ENCODE measurements at places on chromosomes 4 and X.

- no peak for DNase-seq
Measured at GRCh38 chrX:139642241-139642927, 65.6 kb downstream of the MCF2 start.

- no peak for DNase-seq
Measured at GRCh38 chr4:128528793-128529553, 241.4 kb upstream of the PGRMC2 start.

DNA sequence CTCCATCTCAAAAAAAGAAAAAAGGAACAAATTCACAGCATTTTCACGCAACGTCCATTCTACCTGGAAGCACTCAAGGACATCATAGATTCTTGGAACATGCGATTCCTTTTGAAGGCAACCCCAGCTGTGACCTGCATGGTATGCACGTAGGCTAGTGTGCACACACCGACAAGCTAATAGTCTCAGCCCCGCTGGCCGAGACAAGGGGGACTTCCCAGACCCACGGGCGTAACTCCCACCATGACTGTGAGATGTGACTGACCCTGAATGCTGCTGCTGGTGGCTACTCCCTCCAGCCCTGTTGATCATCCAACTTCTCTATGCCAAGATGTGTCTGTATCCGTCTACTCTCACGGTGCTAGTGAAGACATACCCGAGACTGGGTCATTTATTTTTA lies 78.3 kb downstream of the CRLF2 start:
- DNase-seq: no peak

- DNase-seq: no peak
Measured at GRCh38 chr4:15400981-15401671, 26.7 kb upstream of the C1QTNF7 start.

DNA sequence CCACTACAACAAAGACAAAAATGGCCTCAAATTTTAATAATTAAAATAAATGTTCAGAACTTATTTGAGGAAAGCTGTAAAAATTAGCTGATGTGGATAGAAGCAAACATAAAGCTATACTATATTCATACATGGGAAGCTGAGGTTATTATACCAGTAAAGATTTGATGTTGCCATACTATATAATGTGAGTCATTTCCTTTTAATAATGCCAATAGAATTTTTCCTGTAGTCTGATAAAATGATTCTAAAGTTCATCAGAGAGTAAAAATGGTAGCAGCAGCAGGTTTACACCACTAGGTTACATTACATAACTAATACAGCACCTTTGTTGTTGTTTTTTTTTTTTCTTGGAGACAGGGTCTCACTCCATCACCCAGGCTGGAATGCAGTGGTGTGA lies 45.5 kb upstream of the CYP2U1 start:
- DNase-seq: no peak

DNA sequence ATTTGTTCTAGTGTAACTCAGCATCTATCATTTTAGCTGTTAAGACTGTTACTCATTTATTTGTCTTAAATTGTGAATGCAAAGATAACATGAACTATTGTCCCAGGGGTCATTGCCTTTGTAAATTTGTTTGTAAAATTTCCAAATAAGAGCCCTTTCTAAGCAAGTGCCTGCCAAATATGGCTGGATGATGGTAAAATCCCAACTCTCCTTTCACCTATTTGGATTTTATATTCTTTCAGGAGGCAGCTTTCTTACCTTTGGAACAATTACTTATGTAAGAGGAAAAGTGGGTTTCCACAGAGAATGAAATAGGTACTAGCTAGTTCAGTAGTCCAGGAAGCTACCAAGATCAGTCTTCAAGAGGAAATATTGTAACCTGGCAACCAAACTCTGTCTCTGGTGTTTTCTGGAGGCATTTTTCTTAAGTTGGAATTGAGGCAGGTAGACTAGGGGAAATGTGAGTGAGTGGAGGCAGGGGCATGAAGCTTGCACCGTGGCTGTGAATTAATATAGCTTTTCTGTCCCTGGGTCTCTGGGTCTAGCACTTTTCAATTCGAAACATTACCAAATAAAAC lies 363.0 kb upstream of the ZCCHC13 start:
- no peak for DNase-seq

GRCh38 chrX:77167993-77168392 lies 279.2 kb upstream of the FGF16 start:
- DNase-seq: no peak

- DNase-seq: no peak
Measured at GRCh38 chr4:165088366-165088765, 24.3 kb downstream of the TMEM192 start.

DNA sequence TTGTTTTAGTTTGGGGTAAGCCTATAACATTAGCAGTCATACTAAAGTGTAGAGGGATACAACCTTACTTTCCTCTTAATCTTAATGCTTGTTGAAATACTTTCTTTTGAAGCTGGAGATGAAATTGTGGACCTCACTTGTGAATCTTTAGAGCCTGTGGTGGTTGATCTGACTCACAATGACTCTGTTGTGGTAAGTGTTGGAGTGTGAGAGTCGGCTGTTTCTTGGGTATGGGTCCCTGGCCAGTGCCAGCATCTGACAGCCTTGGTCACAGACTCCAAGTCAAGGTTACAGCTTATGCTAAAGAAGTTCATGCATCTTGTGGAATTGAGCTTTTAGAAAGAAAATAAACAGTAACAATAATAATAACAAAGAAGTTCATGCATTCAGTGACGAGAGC lies 31.6 kb downstream of the RNF4 start:
- no peak for DNase-seq

GRCh38 chr4:145345401-145345800 lies 136.3 kb upstream of the SMAD1 start:
- no peak for DNase-seq

DNA sequence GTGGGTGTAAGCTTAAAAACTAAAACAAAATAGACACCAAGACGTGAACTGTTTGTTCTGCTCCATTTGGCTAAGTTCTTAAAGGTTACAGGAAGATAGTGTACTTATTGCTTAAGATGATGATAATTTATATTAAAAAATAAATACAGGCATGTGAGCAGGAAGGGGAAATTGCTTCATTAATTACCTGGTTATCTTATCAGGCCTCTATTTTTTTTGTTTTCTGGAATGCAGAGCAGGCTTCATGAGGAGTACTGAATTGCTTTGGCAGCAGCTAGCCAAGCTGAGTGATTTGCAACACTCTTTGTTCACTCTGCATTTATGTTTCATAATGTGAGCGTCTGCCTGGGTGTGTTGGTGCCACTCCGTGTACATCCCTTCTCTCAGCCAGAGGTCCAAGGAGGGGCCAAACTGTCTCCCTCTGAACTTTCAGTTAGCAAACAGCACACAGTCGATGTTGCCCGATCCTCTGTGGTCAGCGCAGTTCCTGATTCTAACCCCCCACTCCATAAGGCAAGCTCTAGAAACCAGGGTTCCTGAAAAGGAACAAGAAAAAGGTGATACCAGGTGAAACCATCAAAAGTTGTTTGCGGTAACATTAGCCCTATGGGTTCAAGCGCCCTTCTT lies 348.2 kb downstream of the SPRY1 start:
- no peak for DNase-seq

GRCh38 chrX:133214301-133214700 lies 3.9 kb downstream of the TFDP3 start:
- DNase-seq: no peak

DNA sequence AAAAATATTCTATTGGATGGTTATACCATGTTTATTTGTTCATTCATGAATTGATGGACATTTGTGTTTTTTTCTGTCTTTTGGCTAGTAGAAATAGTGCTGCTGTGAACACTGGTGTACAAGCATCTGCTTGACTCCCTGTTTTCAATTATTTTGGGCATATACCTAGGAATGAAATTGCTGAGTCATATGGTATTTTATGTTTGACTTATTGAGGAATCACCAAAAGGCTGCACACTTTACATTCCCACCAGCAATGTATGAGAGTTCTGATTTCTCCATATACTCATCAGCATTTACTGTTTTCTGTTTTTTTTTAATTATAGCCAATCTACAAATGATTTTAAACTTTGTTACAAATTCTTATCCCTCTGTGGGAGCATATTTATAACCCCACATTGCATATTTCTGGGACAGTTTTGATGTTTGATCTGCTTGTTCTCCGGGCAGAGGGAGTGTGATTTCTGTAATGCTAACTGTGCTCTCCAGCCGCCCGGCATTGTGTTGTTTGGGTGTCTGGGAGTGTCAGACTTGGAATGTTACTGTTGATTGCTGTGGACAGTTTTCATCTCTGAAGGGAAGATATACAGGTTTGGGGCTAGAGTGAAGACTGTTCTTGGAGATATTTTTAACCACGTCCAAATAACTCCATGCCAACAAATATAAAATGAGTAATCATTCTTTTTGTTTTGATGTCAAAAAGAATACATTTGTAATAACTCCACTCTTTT lies 60.5 kb upstream of the PGRMC2 start:
- no peak for DNase-seq

- no peak for DNase-seq
Measured at GRCh38 chr4:108120789-108121188, 47.9 kb downstream of the LEF1 start.

DNA sequence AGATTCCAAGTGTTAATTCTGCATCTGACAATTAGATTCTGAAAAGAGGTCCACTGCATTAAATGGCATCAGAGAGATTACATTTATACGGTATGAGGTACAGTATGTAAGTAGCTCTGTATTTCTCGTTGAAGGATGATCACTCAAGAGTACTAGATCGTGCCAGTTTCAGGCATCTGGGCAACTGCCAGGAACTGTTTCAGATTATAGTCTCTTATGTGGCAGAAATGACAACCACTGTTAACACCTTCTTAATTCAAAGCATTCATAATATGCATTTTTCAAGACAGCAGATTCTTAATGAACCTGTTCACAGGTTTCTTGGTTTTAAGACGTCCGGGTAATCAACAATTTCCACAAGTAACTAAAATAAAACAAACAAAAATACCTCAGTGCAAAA lies 1.6 kb downstream of the ANKRD50 start:
- peak; percentile 16 for DNase-seq

- no peak for DNase-seq
Measured at GRCh38 chrX:40022421-40022820, 75.3 kb downstream of the BCOR start.

GRCh38 chrX:137549073-137549472 lies 16.9 kb upstream of the ZIC3 start:
- no peak for DNase-seq

DNA sequence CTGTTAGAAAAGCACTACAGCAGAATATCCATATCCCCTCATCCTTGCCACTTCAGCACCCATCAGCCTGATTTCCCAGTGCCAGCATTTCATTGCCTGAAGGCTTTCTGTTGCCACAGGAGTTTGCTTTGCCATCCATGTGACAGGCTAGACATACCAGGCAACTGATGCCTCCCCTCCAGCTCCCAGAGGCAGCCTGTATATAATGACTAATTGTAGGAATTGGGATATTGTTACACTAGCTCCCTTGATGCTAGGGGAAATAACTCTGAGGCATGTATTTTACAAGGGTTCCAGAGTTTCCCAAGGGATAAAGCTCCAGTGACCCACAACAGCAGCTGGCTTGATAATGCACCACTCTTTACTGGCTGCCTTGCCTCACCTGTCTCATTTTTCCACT lies 608.0 kb upstream of the FTHL17 start:
- DNase-seq: no peak

DNA sequence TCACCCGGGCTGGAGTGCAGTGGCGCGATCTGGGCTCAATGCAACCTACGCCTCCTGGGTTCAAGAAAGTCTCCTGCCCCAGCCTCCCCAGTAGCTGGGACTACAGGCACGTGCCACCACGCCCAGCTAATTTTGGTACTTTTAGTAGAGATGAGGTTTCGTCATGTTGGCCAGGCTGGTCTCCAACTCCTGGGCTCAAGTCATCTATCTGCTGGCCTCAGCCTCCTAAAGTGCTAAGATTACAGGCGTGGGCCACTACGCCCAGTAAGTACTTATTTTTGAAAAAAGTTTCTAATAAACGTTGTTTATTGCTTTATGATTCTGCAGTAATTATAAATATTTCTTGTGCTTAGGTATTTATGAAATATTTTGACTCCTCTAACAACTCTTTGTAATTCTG lies 4.3 kb upstream of the PCSK1N start:
- no peak for DNase-seq

DNA sequence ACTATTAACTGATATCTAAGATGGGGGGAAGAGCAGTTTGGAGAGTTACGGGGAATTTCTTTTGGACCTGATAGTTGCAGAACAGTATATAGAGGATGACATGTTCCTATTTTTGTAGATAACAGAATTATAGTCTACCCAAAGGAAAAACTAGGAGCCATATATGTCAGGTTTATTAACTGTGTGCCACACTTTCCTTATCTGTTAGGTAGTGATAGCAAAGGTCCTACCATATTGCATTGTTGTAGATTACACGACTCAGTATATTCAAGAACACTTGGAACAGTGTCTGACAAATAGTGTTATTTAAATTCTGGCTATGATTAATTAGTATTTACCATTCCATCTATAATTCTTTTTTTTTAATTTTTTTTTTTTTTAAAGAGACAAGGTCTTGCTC lies 175.3 kb downstream of the NR3C2 start:
- DNase-seq: no peak

- no peak for DNase-seq
Measured at GRCh38 chr4:8113611-8114377, 44.8 kb downstream of the ABLIM2 start.

- no peak for DNase-seq
Measured at GRCh38 chr4:115274545-115274944, 161.1 kb upstream of the NDST4 start.

- DNase-seq: no peak
Measured at GRCh38 chrX:5341902-5342301, 886.8 kb downstream of the NLGN4X start.

DNA sequence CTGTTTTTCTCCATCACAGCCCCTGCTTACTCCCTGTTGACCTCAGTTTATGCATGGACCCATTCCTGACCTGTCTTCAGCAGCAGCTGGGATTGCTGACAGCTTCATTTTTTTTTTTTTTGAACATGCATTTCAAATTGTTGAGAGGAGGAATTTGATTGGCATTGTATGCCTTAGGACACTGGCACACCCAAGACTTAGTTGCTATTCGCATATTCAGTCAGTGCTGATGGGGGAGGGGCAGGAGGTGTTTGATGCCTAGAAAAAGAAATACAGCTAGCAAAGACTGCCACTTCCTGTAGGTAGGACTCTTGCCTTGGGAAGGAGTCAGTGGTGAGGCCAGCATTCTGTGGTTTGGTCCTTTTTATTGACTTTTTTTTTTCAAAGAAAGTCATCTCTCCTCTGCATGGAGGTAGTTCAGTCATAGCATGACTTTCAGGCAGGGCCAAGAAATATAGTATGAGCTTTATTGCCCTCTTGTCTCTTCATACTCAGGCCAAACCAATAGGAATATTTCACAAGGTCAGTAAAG lies 33.6 kb upstream of the XK start:
- DNase-seq: no peak

DNA sequence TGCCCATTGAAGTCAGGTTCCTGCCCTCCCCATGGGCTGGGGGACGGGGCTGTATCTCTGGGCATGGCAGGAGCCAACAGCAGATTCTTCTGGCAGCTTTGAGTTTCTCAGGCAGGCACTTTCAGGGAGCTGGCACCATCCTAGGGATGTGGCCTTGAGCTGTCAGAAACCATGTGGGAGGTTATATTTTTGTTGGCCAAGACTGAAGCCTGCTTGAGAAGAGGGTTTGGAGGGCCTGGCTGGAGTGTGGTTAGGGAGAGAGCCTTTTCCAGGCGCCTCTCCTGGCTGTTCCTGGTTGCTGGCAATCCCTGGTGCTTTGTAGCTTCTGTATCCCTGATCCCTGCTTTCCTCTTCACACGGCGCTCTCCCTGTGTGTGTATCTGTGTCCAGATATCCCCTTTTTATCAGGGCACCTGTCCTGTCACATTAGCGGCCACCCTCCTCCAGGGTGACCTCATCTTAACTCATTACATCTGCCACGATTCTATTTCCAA lies 30.6 kb upstream of the SORCS2 start:
- no peak for DNase-seq
